ENCODE measurements at places on chromosomes 7 and 10. TPM values are rescaled to one million over a fixed set of nuclear protein-coding genes. Genes with fewer than 3 reads are reported as not detected.

DNAJB12 gene
- 16.8 TPM for total RNA-seq

- no peak for DNase-seq
These were observed 23.8 kb downstream of the CPED1 start for GRCh38 chr7:121012170-121012874.

- no peak for DNase-seq
These were observed 34.0 kb upstream of the SLC35B4 start for GRCh38 chr7:134350709-134351108.

ELFN1 gene
- total RNA-seq: 0.38 TPM

GRCh38 chr7:69237541-69237940, 360.7 kb upstream of the AUTS2 start:
- DNase-seq: no peak

EMX2 gene
- total RNA-seq: not detected

DNA sequence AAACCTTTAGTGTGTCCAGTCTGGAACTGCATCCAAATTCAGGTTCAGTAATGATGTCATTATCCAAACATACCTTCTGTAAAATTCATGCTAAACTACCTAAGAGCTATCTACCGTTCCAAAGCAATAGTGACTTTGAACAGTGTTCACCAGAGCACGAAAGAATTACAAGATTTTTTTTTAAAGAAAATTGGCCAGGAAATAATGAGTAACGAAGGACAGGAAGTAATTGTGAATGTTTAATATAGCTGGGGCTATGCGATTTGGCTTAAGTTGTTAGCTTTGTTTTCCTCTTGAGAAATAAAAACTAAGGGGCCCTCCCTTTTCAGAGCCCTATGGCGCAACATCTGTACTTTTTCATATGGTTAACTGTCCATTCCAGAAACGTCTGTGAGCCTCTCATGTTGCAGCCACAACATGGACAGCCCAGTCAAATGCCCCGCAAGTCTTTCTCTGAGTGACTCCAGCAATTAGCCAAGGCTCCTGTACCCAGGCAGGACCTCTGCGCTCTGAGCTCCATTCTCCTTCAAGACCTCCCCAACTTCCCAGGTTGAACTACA, 694 bp upstream of the FAS start:
- DNase-seq: peak; percentile 24

ARHGAP22 gene
- 2.7 TPM for total RNA-seq

CTAGE4 gene
- total RNA-seq: not detected

FKBP9 gene
- 103 TPM for total RNA-seq

GRCh38 chr7:55019191-55019690, 424 bp downstream of the EGFR start:
- DNase-seq: peak; percentile 43

GRCh38 chr7:90709501-90710465, 113.7 kb downstream of the CDK14 start:
- DNase-seq: peak; percentile 26

GRCh38 chr7:158567153-158567603, 20.4 kb downstream of the PTPRN2 start:
- no peak for DNase-seq

OR9A4 gene
- total RNA-seq: not detected

DNA sequence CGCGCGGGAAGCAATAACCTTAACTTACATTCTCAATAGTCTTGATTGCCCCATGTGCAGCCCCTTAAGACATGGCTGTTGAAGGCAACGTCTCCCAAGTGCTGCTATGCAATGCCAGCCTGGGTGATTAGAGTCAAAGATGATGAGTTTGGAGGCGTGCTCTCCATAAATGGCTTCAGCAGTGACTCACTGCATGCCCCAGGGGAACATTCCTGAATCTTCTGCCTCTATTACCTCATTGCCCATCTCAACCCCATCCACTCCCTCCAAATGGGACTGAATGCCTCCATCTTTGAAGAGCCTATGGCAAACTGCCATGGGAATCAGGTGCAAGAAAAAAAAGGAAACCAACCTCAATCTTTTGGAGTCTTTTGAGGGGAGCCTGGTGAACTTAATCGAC, 282.8 kb downstream of the SNX10 start:
- DNase-seq: no peak

NYAP1 gene
- total RNA-seq: 2.1 TPM

- no peak for DNase-seq
These were observed 60.9 kb downstream of the TMEM130 start for GRCh38 chr7:98808751-98809460.

- DNase-seq: no peak
These were observed 9.6 kb downstream of the IL2RA start for GRCh38 chr10:6052247-6053221.

GRCh38 chr7:4162884-4163564, 519.1 kb upstream of the FOXK1 start:
- no peak for DNase-seq

DNA sequence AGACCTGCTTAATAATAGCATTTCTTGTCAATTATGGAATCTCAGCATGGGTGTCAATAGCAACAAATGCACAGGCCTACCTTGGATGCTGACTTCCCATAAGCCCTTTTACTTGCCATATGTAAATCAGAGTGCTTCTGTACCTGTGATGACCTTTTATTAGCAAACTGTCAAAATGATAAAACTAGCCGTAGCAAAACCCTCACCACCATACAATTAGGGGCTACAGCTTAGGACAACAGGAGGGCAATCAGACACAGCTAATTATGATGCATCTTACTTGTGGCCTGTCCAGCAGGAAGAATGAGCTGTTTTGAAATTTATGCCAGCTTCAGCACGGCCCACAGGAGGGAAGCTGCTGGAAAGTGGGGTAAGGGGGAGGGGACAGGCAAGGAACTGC, 201.6 kb downstream of the TAX1BP1 start:
- DNase-seq: no peak

GRCh38 chr7:106278695-106279094, 6.1 kb downstream of the NAMPT start:
- DNase-seq: no peak

GRCh38 chr10:132511121-132512051, 26.2 kb upstream of the INPP5A start:
- no peak for DNase-seq

DNA sequence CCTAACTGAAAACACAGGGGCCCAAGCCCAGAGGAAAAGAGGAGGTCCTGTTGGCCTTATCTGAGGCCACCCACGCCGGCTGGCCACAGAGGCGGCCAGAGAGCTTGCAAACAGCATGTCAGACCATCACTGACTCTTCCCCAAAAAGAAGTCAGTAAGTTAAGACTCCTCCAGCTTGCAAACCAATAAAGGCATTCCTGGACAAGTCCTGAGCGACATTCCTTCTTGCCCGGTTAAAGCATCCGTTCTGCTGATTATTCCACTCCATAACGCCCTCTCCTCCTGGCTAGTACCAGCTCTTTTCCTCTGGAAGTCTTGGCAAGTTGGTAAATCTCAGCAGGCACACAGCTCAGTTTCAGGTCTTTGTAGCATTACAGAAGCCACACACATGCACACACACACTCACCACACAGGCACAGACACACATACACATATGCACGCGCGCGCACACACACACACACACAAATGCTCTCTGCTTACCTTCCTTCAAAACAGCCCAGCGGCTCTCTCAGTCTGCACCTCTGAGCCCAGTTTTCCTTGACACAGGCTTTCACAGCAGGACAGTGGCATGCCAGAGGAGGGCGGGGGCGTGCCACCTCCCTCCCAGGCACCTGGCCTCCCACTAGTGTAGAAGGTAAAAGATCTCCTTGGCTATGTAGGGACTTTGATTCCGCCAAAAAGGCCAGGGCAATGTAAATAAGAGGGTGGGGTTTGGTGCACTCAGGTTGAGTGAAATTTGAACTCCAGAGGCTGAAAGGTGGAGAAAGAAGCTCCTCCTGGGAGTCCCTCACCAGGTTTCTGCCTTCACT, 201.4 kb downstream of the TNS3 start:
- DNase-seq: no peak

- no peak for DNase-seq
These were observed 17.4 kb upstream of the GPR141 start for GRCh38 chr7:37666026-37666799.

DNA sequence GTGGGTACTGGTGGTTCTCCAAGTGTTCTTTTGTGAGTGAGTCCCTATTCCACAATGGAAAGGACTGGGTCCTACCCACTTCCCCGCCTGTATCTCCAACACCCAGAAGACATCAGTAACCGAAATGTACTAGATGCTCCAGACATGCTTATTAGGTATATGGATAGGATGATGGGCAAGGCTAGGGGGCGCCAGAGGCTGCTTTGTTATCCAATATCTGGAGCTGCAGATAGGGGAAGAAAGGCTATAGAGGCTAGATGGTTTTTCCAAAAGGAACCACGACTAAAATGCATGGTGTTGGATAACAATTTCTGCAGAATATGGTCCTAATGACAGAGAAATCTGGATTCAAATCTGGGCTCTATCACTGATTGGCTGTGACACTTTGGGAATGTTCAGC, 56.2 kb upstream of the TM9SF3 start:
- DNase-seq: peak; percentile 30

GRCh38 chr7:127107601-127108007, 145.1 kb downstream of the GRM8 start:
- peak; percentile 65 for DNase-seq
